T-cell (primary cell): ENCODE measurements at places on chromosomes 2 and 18. TPM values are rescaled to one million over a fixed set of nuclear protein-coding genes. Genes with fewer than 3 reads are reported as not detected.

The BMP10 gene
- not detected for total RNA-seq

The MSTN gene
- total RNA-seq, result not detected

The DNER gene
- 0.07 TPM for total RNA-seq

The CCDC85A gene
- total RNA-seq, result not detected

The HOXD4 gene
- not detected for total RNA-seq

The LIPT1 gene
- total RNA-seq, result 17.6 TPM

DNA sequence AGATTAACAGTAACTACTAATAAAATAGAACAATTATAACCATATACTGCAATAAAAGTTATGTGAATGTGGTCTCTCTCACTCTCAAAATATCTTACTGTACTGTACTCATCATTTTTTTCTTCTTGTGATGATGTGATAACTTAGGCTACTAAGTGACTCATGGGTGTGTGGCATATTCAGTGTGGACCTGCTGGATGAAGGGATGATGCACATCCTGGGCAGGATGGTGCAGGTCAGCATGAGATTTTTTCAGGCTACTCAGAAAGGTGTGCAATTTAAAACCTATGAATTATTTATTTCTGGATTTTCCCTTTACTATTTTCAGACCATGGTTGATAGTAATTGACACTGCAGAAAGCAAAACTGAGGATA lies 90.7 kb downstream of the NCKAP5 start:
- no peak for DNase-seq

- DNase-seq, result no peak
These were observed 90.8 kb downstream of the NFATC1 start for GRCh38 chr18:79486356-79487182.

DNA sequence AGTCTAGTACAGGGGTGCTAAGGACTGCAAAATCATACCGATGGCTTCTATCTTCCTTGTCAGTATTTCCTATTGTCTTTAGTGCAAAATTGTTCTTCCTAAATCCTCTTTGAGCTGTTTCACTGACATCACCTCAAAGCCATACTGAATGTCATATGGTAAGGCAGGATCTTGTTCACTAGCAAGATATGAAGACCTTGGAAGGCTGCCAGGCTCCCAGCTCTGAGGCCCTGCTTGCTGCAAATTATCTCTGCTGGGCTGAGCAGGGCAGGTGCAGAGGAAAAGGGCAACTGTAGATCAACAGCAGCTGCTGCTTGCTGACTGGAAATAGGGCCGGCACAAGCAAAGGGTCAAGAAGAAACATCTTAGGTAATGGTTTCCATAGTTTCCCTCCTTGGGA lies 58.2 kb downstream of the PMAIP1 start:
- no peak for DNase-seq

GRCh38 chr2:227127201-227127600 lies 36.8 kb downstream of the COL4A4 start:
- DNase-seq, result no peak

- no peak for DNase-seq
These were observed 51.0 kb upstream of the CYP26B1 start for GRCh38 chr2:72198532-72199241.

GRCh38 chr2:185063761-185064160 lies 465.4 kb downstream of the ZNF804A start:
- no peak for DNase-seq

GRCh38 chr2:219522111-219523030 lies 8.1 kb downstream of the ASIC4 start:
- DNase-seq, result no peak

- no peak for DNase-seq
These were observed 659.3 kb downstream of the ERBB4 start for GRCh38 chr2:211879323-211879722.

DNA sequence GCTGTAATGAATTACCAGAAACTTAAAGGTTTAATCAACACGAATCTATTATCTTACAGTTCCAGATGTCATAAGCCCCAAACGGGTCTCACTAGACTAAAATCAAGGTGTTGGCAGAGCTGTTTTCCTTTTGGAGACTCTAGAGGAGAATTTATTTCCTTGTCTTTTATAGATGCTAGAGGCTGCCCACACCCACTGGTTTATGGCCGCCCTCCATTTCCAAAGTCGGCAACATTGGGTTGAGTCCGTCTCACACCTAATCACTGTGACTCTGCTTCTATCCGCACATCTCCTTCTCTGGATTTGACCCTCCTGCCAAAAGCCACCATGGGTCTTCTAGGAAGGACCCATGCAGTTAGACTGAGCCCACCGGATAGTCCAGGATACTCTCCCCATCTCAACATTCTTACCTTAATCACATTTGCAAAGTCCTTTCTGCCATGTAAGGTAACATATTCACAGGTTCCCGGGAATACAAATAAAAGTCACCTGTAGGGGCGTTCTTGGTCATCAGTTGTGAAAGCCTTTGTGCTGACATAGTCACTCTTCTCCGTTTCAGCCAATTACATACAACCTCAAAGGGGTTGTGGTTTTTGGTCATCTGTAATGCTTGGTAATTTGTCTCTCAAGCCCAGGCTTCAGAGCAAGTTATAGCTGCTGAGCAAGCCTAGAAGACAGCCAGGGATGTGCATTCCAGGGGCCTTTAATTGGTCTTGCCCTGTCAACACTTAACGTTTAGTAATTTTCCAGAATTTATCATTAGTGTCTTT lies 179.4 kb downstream of the ANTXR1 start:
- no peak for DNase-seq

DNA sequence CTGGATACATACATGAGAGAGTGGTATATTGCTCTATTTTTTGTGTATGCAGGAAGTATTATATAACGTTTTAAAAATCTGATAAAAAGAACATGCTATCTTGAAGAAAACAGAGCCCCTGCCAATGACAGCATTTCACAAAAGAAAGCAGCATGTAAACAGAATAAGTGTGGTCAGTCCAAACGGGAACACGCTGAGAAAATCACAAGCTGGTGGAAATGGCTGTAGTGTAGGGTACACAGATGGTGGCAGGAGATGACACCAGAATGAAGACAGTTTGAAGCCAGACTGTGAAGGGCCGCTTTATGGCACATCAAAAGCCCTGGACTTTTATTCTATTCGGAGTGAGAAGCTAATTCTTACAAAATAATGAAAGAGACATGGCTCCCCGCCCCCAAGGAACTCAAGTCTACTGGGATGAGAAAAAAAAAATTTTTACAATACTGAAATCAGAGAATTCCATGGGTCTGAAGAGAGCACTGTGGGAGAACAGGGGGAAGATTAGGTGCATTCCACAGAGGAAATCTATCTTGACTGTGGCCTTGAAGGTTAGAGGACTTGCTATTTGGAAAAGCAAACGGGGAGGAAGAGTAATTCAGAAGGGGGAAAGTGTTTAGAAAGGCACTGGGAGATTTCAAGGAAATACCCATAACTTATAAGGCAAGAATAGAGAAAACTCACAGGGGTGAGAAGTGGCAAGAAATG lies 217.7 kb upstream of the SMAD7 start:
- no peak for DNase-seq

- DNase-seq, result no peak
These were observed 54.8 kb upstream of the KLHL29 start for GRCh38 chr2:23330214-23330613.

DNA sequence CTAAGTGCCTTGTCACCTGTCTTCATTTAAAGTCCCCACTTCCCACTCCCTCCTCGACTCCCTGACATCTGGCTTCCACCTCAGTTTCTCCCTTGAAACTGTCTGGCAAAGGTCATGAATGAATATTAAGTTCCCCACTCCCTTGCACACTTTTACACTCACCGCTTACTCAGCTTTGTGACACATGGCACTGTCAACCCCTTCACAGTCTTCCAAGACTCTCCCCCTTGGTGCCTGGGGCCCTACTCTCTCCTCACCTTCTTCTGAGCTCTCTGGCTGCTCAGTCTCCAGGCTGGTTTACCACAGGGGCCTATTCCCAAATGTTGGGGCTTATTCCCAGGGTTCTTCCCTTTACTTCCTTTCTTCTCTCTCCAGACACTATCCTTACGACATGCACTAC lies 17.9 kb upstream of the PTPN4 start:
- DNase-seq, result no peak

GRCh38 chr2:129711816-129712675 lies 267.4 kb upstream of the RAB6C start:
- no peak for DNase-seq

GRCh38 chr2:20015482-20016083 lies 3.1 kb upstream of the MATN3 start:
- no peak for DNase-seq

DNA sequence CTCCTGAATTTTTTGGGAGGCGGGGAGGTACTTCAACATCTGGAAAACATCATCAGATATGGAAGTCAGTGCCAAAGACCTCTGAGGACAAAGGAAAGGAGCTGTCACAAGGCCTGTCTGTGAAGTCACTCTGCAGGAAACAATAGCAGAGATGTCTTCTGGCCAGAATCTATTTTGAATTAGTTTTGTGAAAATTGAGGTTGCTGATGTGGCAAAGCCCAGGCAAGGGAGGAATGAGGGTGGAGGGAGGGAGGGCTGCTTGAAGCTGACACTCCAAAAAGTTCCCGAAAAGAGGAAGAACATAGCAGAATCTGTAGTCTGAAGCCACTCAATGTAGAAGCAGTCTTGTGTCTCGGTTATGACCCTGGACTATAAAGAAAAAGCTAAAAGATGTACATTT lies 151.1 kb upstream of the LHCGR start:
- no peak for DNase-seq

DNA sequence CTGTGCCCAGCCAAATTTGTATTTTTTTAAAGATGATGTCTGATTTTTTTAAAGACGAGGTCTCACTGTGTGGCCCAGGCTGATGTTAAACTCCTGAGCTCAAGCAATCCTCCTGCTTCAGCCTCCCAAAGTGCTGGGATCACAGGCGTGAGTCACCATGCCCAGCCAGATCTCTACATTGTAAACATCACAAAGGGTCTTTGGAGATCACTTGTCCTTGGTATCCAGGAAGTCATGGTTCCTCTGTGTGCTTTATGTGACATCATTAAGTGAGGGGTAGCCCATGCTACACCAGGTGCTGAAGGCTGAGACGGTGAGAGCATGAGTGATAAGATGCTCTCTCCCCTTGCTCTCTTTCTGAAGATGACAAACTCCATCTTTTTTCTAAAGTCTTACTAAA lies 7.0 kb upstream of the NUP35 start:
- DNase-seq, result no peak

DNA sequence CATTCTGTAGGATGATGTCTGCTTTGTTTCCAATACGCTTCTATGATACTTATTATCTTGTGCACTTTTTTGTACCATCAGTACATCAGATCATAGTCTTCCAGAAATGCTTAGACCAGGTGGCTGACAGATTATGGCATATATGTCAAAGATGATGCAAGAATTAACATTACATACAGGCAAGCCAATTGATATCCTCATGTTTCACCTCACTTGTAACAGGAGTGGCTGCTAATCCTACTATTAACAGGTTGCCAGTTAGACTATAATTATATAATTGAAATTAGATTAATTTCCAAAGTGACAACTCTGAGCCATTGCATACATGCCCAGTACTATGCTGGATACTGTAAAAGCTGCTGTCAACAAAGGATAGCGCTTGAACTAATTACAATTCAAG lies 77.2 kb downstream of the TLK1 start:
- DNase-seq, result no peak

DNA sequence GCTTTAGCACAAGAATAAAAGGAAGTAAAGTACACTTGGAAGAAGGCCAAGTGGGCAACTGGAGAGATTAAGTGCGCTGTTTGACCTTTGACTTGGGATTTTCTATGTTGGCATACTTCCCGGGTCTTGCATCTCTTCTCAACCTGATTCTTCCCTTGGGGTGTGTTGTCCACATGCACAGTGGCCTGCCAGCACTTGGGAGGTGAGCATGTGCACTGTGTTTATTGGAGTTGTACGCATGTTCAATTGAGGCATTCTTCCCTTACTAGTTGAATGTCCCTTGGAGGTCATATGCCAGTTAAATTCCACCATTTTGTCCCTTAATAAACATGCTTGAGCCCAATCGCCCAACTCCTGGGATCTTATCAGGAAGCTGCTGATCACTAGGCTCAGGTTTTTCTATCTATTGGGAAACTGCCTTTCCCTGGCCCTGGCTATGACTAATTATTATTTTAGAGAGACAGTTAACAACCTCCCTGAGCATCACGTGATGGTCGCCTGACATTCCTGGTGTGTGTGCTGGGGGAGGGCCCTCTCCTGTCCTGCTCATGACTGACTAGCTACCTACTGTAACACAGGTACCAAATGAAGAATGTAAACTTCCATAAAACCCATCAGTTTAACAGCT lies 62.5 kb upstream of the RAPGEF4 start:
- DNase-seq, result no peak

DNA sequence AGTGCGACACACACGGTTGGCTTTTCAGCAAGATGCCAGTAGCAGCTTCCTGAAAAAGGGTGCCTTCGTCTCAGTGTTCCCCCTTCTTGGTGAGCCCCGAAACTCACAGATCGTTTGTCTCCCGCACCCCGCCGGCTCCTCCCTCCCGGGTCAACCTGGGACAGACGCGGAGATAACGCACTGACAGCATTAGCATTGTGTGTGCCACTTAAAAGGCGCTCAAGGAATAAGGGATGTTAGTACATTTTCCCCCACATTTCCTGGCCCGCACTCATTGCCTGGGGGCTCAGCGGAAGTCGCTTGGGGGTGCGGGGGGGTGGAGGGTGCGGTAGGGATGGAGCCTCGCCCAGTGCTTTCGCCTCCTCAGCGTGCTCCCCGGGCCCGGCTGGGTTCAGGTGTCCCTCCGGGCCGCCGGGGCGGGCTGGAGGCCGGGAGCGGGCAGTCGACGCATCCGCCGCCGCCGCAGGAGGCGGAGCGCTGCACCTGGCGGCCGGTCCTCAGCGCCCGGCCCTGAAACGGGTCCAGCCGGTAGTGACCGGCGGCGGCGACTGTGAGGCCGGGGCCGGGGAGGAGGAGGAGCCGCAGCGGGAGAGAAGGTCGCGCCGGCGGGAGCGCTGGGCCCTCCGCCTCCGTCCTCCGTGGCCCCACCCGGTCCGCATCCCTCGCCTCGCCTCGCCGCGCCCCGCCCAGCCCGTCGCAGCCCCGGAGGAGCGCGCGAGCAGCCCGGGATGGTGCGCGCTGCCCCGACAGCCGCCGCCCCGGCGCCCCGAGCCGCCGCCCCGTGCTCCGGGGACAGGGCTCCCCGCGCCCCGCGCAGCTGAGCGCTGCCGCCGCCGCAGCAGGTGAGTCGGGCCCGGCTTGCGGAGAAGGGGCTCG lies at the start of gene MFSD6:
MFSD6 (plus strand) TSS at position 694 of the 876 bp plus-strand sequence. CDS start 27,675 bp downstream, outside the sequence.
- DNase-seq, result peak; percentile 75

- no peak for DNase-seq
These were observed 113.9 kb downstream of the PTPN4 start for GRCh38 chr2:119873350-119874315.

GRCh38 chr2:101348883-101349282 lies 38.4 kb downstream of the CREG2 start:
- no peak for DNase-seq
